ENCODE measurements at places on chromosomes 12 and 14.

GRCh38 chr12:50569876-50570275, 65.1 kb downstream of the DIP2B start:
- DNase-seq, result peak; percentile 54

- no peak for DNase-seq
Measured at GRCh38 chr12:104520242-104520900, 63.6 kb downstream of the CHST11 start.

GRCh38 chr14:66965831-66966230, 223.4 kb upstream of the GARIN2 start:
- DNase-seq, result no peak

GRCh38 chr12:19707948-19708409, 268.7 kb downstream of the AEBP2 start:
- no peak for DNase-seq

DNA sequence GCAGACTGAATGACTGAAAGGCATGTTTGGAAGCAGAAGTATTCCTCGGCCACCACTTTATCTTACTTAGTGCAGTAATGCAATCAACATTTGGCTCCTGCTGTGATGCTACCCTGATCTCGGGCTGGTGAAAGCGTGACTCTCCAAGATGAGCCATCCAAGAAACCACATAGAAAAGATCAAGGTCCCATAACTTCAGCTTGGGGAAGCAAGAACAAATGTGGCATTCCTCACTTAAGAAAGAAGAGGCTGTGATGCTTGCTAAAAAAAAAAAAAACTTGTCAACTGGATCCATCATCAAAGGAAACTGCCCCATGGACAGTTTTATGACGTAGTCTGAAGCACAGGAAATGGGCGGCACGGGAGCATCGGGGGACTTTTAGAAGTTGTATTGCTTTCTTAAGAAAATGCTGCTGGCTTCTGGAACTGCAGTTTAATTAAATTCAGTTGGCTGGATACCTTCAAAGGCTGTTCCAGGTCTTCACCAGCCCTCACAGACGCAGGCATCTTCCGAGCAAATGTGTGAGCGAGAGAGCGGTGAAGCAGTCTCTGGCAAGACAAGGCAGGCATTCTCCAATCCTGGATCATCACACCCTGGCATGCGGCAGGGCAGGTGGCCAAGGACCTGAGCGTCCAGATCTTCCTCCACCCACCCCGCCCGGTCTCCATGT, 38.2 kb upstream of the MAP1LC3B2 start:
- DNase-seq, result peak; percentile 49

DNA sequence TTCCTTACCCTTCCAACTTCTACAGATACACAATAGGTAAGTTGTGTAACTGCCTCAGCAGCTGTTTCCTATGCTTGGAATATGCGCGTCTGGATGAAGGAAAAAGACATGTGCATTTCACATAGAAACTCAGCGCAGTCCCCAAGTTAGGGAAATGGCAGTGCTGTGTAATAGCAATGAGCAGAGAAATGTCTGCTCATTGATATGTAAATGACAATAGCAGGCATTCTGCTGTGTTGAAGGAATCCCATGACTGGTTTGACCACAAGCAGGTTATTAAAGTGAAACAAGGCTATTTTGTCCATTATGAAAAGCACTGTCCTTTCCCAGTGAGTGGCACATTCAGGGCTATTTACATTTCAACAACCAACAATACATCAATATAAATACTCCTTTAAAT, 106.6 kb downstream of the BTG1 start:
- DNase-seq, result no peak

- no peak for DNase-seq
Measured at GRCh38 chr12:116213014-116213413, 64.5 kb downstream of the MED13L start.

Data from suppressor macrophage (primary cell).